T-cell (primary cell): ENCODE measurements at places on chromosomes 4 and X. TPM values are rescaled to one million over a fixed set of nuclear protein-coding genes. Genes with fewer than 3 reads are reported as not detected.

DNA sequence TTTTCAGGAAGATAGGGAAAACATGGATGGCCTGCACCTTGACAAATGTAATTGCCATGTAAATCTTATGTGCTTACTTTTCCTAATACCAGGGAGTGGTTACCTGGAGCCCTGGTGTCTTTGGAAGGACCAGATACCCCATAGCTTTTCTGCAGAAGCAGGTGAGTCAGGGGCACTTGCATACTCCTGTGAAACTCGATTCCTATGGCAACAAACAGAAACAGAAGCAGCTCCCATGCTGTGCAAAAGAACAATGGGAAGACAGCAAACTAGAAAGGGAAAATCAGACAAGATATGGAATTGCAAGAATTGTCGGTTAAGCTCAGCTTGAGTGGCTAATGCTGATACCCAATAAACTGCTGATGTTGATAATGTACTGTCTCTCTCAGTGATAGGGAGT is 117.4 kb upstream of the AFF2 start:
- peaks cover 23% of the 10 kb centered on the region for H3K4me1 ChIP-seq
- DNase-seq = no peak
- H3K27ac ChIP-seq = no peak overlapping the region
- H3K4me3 ChIP-seq = no peak overlapping the region
- H3K27me3 ChIP-seq = no peaks in the 10 kb centered on the region

DNA sequence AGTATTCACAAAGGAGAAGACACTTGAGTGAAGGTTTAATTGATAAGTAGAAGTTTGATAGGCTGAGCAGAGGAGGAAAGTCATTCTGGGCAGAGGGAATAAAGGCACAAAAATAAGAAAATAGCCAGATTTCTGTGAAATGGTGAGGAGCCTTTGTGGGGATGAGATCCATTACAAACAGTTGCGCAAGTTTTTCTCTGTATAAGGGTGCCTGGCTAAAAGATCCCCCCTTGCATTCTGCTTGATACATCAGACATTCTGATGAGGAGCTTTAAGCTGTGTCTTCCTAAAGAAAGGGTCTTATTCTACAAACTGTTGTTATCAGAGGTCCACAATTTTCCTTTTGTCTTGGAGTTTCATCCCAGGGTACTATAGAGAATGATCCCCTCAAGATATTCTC is 112.0 kb downstream of the ARHGAP36 start:
- no peak overlapping the region for H3K27ac ChIP-seq
- H3K27me3 ChIP-seq = no peaks in the 10 kb centered on the region
- H3K4me3 ChIP-seq = no peak overlapping the region
- no peaks in the 10 kb centered on the region for H3K36me3 ChIP-seq
- H3K4me1 ChIP-seq = no peaks in the 10 kb centered on the region

- H3K4me1 ChIP-seq = no peaks in the 10 kb centered on the region
- no peak overlapping the region for H3K27ac ChIP-seq
- DNase-seq = no peak
- no peaks in the 10 kb centered on the region for H3K36me3 ChIP-seq
- peaks cover 6% of the 10 kb centered on the region for H3K27me3 ChIP-seq
These were observed 80.3 kb downstream of the ARHGAP24 start for GRCh38 chr4:85555206-85555605.

DNA sequence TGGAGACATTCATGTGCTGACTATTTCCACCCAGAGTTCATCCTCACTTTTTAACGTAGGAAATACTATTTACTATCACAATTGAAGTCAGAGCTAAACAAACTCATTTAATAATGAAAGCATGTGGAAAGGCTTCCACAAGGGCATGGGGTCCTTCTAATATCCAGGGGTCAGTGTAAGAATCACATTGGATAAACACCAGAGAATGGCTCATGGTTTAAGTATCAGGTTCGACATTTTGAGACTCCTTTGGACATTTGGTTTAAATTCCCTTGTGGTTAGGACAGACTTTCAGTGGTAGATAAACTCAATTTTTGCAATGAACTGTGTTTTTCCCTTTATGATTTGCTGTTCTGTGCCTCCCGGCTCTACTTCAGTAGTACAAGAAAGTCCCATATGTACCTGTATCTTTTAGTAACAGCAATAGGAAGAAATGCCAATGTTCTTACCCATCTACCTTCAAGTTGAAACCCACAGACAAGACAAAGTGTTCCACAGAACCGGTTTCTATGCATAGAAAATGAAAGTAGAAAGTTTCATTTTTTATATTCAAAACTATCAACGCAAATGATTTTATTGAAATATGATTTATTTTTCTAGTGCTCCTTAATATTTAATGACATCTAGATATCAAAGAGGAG is 589.0 kb upstream of the FAM241A start:
- H3K27me3 ChIP-seq = no peaks in the 10 kb centered on the region
- no peaks in the 10 kb centered on the region for H3K4me1 ChIP-seq
- no peaks in the 10 kb centered on the region for H3K36me3 ChIP-seq
- H3K4me3 ChIP-seq = no peak overlapping the region
- no peak for DNase-seq

- H3K4me3 ChIP-seq = no peak overlapping the region
- no peaks in the 10 kb centered on the region for H3K27me3 ChIP-seq
- H3K4me1 ChIP-seq = no peaks in the 10 kb centered on the region
- H3K36me3 ChIP-seq = no peaks in the 10 kb centered on the region
- no peak overlapping the region for H3K27ac ChIP-seq
- no peak for DNase-seq
These were observed 32.5 kb downstream of the PDGFC start for GRCh38 chr4:156939139-156939538.

DNA sequence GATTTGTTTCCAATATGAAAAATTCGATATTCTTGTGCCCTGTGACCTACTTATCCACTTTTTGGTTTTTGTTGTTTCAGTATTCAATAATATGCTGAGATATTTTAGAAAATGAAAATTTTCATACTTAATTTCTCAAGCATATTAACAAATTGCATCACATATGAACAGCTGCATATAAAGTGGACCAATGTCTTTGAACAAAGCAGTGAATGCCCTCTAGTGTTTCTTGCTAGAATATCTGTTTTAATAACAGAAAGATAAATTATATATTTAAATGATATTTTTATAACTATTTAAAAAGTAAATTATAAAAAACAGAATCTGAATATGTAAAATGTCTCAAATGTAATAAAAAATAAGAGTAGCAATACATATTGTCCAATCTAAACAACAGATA is 31.7 kb upstream of the INTU start:
- peaks cover 3% of the 10 kb centered on the region for H3K27me3 ChIP-seq
- H3K4me1 ChIP-seq = no peaks in the 10 kb centered on the region

The CLCN4 gene
- total RNA-seq = 0.23 TPM

DNA sequence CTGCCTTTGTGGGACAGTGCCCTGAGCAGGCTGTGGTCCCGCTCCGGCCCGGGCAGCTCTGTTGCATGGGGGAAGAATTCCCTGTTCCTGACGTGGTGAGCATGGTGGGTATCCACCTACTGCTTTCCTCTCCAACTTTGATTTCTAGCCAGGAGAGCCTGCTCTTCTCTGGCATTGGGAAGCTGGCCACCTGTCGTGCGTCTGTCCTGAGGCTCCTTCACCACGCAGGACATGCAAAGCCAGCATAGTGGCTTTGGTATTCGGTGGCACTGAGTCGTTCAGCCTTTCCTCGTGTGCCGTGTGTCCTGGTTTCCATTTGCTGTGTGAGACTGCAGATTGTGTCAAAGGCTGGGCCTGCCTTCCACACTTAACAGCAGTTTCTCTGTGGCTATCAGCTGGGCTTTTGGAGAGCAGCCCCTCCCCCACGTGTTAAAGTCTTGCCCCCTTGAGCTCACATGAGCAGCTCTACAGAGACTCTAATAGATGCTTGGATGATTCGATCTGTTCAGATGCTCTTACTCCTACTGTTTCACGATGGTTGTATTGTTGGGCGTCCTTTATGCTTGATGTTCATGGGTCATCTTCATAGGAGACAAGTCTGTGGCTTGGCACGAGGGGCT is 46.3 kb upstream of the CLCN4 start:
- peak overlapping the region; percentile 98 for H3K27ac ChIP-seq
- peaks cover 22% of the 10 kb centered on the region for H3K4me1 ChIP-seq
- peak overlapping the region; percentile 11 for H3K4me3 ChIP-seq

DNA sequence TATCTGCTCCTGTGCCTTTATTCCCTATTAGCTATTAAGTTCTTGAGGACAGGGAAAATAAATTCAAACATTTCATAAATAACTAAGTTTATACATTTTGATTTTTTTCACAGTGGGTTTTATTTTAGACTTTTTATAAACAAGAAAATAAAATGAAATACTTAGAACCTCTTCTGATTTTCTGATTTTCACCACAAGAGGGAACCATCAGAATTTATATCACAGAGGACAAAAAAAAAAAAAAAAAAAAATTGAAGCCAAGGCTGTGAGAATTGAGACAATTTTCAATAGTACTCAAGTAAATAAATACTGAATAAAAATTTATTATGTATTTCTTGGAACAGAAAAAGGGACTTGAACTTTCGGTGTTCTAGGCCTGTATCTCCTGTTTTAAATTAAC is 288.1 kb downstream of the SH3BGRL start:
- H3K27ac ChIP-seq = no peak overlapping the region
- no peak for DNase-seq
- H3K4me3 ChIP-seq = no peak overlapping the region
- H3K27me3 ChIP-seq = no peaks in the 10 kb centered on the region
- no peaks in the 10 kb centered on the region for H3K4me1 ChIP-seq

DNA sequence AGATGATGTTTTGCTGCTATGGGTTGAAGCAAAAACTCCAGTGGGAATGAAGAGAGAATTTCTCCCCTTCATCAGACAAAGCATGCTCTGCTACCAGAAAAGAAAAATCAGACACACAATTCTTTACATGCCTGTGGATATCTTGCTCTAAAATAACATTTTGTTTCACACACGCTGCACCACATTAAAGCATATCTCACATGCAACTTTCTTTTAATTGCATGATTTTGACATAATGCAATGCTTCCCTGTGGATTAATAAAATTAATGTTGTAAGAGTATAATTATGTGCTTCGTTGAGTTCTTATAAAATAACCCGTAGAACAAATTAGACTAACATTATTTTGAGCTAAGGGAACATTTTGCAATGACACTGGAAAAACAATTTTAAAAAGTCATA is 2230.7 kb downstream of the PCDH7 start:
- no peaks in the 10 kb centered on the region for H3K27me3 ChIP-seq
- H3K4me3 ChIP-seq = no peak overlapping the region
- H3K4me1 ChIP-seq = no peaks in the 10 kb centered on the region
- H3K27ac ChIP-seq = no peak overlapping the region

GRCh38 chr4:155552180-155552579 is 114.5 kb upstream of the GUCY1A1 start:
- H3K4me3 ChIP-seq = no peak overlapping the region
- H3K27me3 ChIP-seq = no peaks in the 10 kb centered on the region
- no peak overlapping the region for H3K27ac ChIP-seq
- no peaks in the 10 kb centered on the region for H3K36me3 ChIP-seq

DNA sequence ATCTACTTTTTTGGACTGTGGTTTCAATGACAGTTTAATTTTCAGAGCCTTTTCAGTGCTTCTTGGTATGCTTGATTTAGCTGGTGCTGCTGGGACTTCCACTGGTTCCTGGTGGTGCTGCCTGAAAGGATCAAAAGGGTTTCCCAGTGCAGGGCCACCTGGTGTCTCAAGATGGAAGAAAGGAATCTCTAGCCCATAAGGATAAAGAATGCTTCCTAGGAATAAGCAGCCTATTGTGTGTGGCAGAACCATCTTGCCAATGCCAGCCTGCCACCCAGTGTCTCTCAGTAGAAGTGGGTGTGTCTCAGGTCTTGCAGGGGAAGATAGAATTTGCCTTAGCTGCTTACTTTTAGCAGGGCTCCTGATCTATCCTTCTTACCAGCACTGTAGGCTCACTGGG is 15.0 kb upstream of the RAI2 start:
- no peak for DNase-seq
- no peak overlapping the region for H3K4me3 ChIP-seq

- no peak for DNase-seq
- no peaks in the 10 kb centered on the region for H3K4me1 ChIP-seq
- H3K27me3 ChIP-seq = no peaks in the 10 kb centered on the region
These were observed 9.0 kb downstream of the CTBP1 start for GRCh38 chr4:1239950-1240307.

DNA sequence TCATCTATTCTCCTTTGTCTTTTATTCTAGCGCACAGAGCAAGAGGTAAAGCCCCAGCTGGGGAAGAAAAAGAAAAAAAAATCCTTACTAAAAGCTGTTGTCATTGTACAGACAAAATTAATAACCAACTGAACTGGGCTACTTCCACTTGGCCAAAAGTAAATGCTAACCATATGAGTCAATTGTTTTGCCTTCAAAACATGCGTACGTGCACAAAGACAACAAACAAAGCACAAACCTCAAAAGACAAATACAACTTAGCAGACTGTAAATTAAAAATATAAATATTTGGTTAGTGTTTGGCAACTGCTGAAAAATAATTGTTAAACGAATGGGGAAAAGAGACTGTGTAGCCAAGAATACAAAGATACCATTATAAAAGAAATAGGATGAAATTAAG is 5.9 kb downstream of the EDA2R start:
- H3K4me3 ChIP-seq = no peak overlapping the region
- no peaks in the 10 kb centered on the region for H3K36me3 ChIP-seq
- no peak overlapping the region for H3K27ac ChIP-seq
- no peak for DNase-seq

The EBP gene
- total RNA-seq = 41.1 TPM

DNA sequence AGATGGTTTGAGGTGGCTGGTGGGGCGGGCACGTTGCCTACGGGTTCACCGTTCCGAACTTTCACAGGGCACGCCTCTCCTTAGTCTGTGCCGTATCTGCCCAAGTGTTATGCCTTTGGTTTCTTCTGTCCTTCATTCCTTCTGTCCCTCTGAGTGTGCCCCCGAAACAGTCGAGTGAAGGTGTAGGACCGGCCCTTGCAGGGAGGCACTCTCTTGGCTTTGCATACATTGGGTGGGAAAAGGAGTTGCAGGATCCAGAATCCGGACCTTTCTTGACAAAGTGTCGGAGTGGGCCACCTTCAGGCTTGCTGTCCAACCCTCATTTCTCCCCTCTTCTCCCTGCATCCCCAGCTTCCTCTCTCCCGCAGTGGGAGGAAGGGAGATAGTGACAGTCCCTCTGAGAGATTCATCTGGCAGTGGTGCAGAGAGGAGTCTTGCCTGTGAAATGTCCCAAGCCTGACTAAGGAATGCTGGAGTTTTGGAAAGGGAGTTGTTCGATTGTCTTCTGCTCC is 569 bp downstream of the ARFIP1 start:
- peaks cover 12% of the 10 kb centered on the region for H3K4me1 ChIP-seq
- DNase-seq = no peak
- no peaks in the 10 kb centered on the region for H3K36me3 ChIP-seq
- peak overlapping the region; percentile 75 for H3K27ac ChIP-seq

- DNase-seq = no peak
- no peaks in the 10 kb centered on the region for H3K27me3 ChIP-seq
- no peak overlapping the region for H3K27ac ChIP-seq
- H3K4me1 ChIP-seq = no peaks in the 10 kb centered on the region
These were observed 125.9 kb upstream of the ANK2 start for GRCh38 chr4:112923516-112923915.

- DNase-seq = no peak
- no peak overlapping the region for H3K4me3 ChIP-seq
- H3K36me3 ChIP-seq = no peaks in the 10 kb centered on the region
- H3K27ac ChIP-seq = no peak overlapping the region
These were observed 9.9 kb downstream of the BEND4 start for GRCh38 chr4:42142591-42142990.

The MEPE gene
- not detected for total RNA-seq

The PDE6B gene
- 19.8 TPM for total RNA-seq

The CCDC160 gene
- total RNA-seq = not detected

GRCh38 chrX:66167431-66167830 is 3.4 kb downstream of the HEPH start:
- no peak overlapping the region for H3K4me3 ChIP-seq
- no peaks in the 10 kb centered on the region for H3K36me3 ChIP-seq
- H3K27ac ChIP-seq = no peak overlapping the region
- H3K4me1 ChIP-seq = no peaks in the 10 kb centered on the region
- no peaks in the 10 kb centered on the region for H3K27me3 ChIP-seq

GRCh38 chr4:87912164-87913004 is 63.1 kb upstream of the SPP1 start:
- no peak overlapping the region for H3K4me3 ChIP-seq
- no peaks in the 10 kb centered on the region for H3K4me1 ChIP-seq
- H3K27ac ChIP-seq = no peak overlapping the region
- H3K27me3 ChIP-seq = no peaks in the 10 kb centered on the region
